ENCODE measurements at places on chromosomes 3 and 15.

DNA sequence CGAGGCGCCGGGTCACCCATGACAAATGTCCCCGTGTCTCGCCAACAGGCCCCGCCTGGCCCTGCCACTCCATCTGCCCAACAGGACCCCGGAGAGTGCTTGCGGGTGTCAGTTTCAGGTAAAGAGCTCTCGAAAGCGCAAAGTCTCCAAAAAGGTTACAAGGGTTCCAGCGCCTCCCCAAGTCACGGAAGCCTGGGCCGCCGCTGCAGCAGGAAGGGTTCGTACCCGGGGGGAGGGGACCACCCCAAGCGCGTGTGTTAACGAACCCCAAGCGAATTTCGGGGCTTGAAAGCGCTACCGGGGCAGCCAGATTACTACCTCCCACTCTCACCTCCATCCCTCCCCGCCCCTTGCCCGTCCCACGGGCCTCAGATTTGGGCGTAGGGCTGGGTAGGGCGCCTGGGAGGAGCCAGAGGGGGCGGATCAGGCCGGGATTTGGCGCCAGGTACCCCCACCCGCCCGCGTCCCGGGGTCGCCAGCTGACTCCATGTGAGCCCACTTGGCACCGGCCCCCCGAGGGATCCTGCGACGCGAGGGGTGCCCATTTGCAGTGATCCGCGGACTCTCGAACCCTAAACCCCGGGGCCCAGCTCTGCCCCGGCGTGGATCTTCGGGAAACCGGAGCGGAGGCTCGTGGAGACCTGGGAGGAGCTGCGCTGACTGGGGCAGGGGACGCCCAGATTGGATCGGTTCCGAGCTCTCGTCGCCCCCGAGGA, 85.9 kb downstream of the NR2F2 start:
- DNase-seq: no peak

DNA sequence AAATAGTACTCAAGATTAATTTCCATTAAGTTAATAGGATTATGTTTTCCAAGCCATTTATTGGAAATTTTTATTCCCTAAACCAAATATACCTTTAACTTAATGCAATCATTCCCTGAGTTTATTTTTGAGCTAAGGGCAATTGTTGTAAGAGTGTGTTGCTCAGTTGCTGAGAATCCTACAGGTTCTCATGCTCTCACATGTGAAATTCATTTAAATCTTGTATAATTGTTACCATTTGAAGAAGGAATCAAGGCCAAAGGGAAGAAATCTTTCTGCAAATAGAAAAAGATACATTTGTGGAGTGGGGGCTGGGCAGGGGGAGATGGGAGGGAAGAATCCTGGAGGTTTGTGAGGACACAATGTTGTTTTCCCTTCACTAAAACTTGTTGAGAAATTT, 202.7 kb upstream of the STRIT1 start:
- no peak for DNase-seq

- no peak for DNase-seq
Measured at GRCh38 chr3:14243782-14244181, 65.2 kb downstream of the LSM3 start.

- DNase-seq: no peak
Measured at GRCh38 chr3:12737319-12737718, 21.7 kb downstream of the TMEM40 start.

DNA sequence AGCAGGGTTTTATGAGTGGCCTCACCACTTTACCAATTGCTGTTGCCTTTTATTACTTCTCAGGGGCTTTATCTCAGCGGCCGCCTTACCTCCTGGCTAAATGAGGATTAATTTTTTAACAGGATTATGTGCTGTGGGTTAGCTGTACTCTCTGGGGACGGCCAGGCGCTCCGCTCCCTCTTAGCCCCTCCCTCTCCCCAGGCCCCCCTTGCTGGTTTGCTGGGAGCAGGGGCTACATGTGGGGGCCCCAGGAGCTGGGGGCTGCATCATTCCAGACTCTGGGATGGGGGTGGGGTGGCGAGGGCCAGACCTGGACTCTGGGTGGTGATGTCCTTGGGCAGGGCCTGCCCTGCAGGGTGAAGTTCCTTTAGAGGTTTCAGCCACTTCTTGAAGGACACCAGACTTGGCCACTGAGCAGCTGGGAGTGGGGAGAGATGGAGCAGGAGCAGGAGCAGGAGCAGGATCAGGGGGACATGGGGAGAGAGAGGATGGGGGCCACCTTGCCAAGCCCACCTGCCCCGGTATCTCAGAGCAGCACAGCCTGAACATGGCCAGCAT, 196.1 kb downstream of the GOLGA6L6 start:
- no peak for DNase-seq

- no peak for DNase-seq
Measured at GRCh38 chr3:175107995-175108394, 248.9 kb downstream of the NAALADL2 start.

DNA sequence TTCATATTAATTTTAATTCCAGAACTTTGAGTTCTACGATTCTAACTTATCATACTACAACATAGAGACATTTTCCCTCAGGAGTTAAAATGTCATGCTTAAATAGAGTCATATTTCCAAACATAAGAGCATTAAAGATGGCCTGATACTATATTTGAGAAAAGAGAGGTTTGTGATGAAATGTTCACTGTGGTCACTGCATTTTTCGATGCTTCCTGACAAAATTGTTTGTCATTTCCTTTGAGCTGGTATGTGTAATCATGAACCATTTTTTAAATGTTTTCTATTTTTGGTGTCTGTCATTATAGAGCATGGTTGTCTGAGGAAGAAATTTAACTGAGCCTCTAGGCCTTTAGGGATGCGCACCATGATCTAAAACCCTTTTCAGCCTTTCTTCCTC, 721.4 kb upstream of the NR2F2 start:
- no peak for DNase-seq

DNA sequence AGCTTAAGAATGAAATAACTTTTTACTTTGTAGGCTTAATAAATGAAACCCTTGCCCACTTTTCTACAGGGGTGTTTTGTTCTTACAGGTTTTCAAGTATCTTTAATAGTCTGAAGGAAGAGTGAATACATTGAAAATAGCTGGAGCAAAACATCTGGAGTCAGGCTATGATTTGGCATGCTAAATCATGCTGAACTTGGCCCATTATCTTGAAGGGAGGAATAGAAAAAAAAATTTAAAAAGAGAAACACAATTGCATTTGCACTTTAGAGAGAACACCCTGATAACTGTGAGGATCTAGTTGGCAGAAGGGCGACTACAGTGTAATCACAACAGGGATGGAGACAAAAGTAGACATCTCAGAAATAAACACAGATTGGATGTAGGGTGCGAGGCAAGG, 1.8 kb upstream of the IQGAP1 start:
- DNase-seq: no peak

DNA sequence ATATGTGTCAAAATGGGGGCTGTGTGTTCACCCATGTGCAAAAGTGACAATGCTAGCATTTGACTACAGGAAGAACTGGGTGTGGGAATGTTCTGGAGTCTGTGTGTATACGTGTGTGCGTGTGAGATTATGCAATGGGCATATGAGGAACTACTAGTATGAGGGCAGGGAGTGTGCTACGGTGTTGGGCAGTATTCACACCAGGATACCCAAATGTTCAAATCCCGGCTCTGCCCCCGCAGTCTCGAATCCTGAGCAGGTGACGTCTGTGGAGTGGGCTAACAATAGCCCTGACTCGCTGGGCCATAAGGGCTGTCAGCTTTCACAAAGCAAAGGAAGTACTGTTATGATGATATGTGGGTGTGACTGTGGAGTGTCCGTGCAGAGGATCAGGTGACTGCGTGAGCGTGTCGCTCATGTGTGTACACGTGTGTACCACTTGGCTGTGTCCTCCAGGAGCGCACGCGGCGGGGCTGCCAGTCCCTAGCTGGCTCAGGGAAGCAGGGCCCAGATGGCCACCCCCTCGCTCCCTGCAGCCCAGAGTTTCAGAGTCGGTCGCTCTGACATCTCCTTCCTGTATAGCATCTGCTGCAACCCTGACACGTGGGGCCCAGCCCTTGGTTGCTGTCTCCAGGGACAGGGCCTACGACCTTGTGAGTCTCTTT, 27.2 kb downstream of the IQSEC1 start:
- DNase-seq: no peak

GRCh38 chr15:41599061-41599460, 40.0 kb downstream of the TYRO3 start:
- no peak for DNase-seq

DNA sequence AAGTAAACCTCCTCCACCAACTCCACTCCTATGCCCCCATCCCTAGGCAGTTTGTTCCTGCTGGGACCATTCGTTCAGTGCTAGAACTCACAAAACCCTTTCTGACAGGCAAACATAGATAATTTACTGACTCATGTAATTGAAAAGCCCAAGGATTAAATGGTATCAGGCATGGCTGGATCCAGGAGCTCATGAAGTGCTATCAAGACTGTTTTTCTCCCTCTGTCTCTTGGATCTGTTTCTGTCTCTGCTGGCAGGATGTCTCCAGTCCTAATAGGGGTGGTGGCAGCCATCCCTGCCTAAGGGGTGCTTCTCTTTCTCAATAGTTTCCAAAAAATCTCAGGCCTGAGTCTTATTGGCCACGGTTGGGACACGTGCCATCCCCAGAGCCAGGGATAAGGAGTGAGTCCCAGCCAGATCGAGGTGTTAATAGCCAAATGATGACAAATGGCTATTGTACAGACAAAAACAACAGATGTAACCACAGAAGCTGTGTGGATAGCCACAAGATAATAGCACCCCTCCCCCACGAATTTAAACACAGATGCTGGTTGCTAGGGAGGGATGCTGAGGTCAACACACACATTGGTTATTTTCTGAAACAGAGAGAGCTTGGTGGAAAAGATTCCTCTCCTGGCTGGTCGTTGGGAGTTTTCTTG, 168.6 kb downstream of the SHQ1 start:
- no peak for DNase-seq

DNA sequence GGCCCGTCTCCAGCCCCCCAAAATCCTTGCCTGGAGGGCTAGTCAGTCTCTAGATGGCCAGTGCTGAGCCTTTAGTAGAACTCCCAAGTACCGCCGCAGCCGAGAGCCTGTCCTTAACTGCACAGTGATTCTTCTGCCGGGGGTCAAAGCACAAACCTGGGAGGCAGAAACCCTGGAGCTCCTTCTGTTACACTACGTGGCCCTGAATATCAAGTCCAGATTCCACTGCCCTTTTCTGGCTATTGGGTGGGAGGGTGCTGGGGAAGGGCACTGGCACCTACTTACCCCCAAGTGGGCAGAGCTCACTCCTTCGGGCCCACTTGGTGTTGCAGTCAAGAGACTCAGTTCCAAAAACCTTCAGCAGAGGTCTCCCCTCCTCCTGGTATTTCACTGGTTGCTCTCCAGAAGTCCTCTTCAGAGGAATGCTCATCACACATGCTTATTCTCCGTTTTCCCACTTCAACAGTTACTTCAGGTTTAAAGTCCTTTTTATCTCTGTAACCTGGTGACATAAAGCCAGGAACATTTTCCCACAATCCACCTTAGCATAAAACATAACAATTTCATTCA, 10.8 kb downstream of the PDHB start:
- no peak for DNase-seq

DNA sequence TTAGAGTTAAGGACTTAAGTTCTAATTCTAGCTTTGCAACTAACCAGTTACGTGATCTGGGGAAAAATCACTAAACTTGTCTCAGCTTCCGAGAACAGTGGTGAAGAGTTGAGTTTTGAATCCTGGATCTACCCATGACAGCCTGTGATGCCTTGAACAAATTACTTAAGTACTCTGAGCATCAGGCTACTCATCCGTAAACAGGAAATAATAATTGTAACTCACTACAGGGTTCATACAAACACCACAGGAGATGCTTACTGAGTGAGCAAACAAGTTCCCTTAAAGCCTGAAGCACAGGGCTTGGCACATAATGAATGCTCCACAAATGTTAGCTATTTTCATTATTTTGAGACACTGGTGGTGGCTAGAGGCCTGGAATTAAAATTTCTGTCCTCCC, 158.8 kb downstream of the ERC2 start:
- no peak for DNase-seq

GRCh38 chr15:60798821-60799220, 319.9 kb upstream of the ICE2 start:
- DNase-seq: peak; percentile 73

GRCh38 chr3:155078711-155079467, 1.2 kb upstream of the MME start:
- DNase-seq: no peak

DNA sequence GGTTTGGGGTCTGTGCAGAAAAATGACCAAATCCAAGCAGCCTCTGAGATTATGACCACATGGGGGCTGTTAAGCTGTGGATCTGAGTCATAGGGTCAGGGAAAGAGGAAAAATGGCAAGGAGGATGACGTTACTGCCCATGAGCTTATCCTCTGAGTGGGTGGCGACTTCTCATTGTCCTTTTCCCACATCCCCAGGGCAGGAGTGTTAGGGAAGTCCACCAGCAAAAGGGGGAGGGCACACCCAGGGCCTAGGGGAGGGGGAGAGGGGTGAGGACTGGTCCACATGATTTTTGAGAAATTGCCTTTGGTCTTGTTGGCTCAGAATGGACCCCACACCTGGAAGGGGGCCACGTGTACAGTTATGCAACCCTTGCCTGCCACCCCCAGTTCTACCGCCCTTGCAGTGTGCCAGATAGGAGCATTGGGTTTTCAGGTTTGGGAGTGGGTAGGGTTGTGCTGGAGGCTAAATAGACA, 2.6 kb downstream of the CD276 start:
- DNase-seq: peak; percentile 57

- peak; percentile 8 for DNase-seq
Measured at GRCh38 chr3:12891985-12892839, 50.8 kb upstream of the RPL32 start.

- no peak for DNase-seq
Measured at GRCh38 chr15:52689562-52689961, 10.4 kb upstream of the ATOSA start.

GRCh38 chr3:14369675-14370669, 32.4 kb upstream of the SLC6A6 start:
- DNase-seq: no peak

DNA sequence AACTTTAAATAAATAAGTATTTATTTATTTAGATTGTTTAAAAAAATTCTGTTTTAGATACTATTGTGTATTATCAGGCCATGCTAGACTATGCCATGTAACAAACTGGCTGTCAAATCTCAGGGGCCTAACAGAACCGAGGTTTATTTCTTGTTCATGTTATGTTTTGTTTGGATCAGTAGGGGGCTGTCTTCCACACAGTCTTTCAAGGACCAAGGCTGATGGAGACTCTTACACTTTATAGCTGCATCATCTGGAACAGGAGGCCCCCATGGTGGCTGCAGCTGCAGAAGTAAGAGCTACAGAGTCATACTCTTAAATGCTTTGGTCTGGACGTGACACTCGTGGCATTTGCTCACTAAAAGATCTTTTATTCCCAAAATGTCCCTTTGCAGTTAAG, 33.0 kb upstream of the ARL14 start:
- DNase-seq: no peak
